ENCODE measurements at places on chromosomes 16 and 17.

DNA sequence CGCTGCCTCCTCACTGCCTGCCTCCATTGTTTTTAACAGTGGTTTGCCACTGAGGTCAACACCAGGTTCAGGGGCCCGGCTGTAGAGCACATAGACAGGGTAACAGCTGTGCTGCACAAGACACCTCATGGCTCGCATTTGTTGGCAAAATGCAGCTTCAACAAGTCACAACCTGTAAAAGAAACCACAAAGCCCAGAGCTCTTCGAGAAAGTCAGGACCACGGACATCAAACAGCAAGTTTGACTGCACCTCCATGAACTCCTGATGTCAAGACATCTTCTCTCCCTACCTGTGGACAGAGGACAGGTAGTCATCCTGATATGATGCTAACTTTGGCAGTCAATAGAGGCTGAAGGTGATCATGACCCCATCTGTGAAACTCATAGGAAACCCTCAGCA lies 142.4 kb upstream of the SOX9 start:
- no peak for DNase-seq

DNA sequence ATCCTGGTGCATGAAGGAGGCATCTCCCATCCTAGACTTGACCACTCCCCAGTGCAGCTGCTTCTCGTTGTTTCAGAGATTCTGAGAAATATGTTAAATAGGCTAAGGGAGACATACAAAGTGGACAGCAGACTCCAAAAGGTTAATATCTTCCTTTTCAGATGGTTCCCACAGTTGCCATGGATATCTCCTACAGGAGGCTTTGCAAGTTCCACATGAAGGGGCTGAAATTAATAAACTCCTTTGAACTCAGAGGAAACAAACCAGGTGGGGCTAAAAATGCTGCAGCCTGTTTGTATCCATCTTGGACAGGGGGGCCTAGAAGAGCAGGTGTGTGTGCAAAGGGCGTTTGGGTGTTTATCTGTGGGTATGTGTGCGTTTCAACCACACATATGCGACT lies 257.4 kb upstream of the XYLT1 start:
- no peak for DNase-seq

- DNase-seq, result no peak
Measured at GRCh38 chr17:74516561-74517328, 14.5 kb downstream of the CD300LB start.

DNA sequence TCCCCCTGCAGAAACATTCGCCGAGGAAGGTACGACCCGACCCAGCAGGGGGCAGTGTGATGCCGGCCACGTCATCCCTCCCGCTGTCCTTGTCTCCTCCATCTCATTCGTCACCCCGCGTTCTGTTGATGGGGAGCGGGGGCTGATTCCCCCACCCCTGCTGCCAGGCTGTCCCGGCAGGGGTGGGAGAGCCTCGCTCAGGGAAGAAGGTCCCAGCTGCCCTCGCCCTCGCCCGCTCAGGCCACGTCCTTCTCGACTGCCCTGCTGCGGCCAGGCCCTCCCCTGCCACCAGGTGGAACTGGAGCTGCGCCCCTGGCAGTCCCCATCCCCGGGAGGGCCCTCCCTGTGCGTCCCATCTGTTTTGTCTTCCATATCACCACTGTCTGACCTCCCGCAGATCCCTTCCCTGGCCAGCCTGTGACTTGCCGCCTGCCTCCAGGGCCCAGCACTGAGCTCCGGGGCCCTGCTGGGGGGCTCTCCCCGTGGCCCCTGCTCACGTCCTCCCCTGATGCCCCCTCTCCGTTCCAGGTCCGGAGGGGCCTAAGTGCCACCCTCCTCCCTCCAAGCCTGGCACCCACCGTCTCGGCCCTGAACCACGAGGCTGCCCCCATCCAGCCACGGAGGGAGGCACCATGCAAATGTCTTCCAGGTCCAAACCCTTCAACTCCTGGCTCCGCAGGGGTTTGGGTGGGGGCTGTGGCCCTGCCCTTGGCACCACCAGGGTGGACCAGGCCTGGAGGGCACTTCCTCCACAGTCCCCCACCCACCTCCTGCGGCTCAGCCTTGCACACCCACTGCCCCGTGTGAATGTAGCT lies 20.6 kb downstream of the ADAM11 start:
- DNase-seq, result peak; percentile 88

DNA sequence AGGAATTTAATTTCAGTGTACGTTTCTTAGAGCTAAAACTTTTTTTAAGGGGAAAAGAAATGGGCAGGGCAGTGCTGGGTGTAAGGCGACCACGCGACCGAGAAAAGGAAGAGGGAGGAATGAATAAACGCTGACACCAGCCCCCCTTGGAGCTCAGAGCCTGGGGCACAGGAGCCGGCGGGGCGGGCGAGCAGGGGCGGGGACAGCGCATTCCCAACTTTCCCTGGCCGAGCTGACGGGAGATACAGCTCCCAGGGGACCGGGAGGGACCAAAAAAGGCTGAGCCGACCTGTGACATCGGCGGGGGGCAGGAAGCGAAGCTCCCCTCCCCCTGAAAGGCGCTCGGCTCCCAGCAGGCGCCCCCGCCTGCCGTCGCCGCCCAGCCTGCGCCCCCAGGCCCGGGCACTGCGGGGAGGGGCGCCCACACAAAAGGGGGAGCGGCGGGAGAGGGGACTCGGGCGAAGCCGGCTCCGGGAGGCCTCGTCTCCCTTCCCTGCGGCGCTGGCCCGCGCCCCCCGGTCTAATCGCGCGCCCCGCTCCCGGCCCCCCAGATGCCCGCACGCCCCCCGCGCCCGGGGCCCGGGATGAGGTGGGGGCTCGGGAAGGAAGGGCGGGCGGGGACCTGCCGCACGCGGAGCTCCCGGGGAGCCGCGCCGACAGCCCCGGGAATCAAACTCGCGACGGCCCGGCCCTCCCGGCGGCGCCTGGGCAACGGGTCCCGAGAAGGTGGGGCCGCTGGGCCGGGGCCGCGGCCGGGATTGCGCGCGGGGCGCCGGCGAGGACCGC lies 622 bp downstream of the CUEDC1 start:
- peak; percentile 38 for DNase-seq

- no peak for DNase-seq
Measured at GRCh38 chr16:50121278-50121677, 31.8 kb upstream of the TENT4B start.

- no peak for DNase-seq
Measured at GRCh38 chr16:9868606-9869149, 313.6 kb downstream of the GRIN2A start.

DNA sequence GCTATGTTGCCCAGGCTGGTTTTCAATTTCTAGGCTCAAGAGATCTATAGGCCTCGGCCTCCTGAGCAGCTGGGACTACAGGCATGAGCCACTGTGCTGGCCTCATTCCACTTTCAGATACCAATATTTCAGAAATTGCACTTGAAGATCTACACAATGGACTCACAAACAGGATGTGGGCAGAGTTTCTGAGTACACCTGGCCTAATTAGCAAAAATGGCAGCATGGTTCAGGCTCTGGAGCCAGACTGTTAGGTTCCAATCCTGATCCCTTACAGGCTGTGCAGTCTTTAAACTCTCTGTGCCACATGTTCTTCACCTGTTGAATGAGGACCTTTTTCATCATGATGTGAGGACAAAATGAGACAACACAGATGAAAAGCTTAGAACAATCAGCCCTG lies 32.2 kb downstream of the RNF157 start:
- peak; percentile 28 for DNase-seq

GRCh38 chr17:33024688-33025486 lies 33.2 kb downstream of the SPACA3 start:
- DNase-seq, result no peak

- no peak for DNase-seq
Measured at GRCh38 chr17:78915872-78916632, 9.1 kb downstream of the TIMP2 start.

DNA sequence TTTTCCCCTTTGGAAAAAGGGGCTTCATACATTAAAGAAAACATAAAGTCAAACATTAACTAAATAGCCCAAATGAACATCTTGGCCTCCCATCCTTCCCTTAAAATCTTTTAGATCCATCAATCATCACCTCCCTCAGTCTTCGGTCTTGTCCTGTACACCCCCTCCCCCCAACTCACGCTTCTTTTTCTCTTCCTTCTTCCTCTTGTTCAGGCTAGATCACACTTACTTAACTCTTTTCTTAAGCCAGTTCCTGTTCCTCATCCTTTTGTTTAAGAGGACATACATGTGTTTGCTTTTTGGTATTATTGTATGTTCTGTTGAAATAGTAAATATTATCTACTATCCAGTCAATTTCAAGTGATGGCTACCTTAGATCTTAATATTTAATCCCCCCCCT lies 5.5 kb downstream of the MFSD6L start:
- no peak for DNase-seq

- no peak for DNase-seq
Measured at GRCh38 chr16:10868104-10868595, 8.9 kb upstream of the CIITA start.

GRCh38 chr17:6085812-6086211 lies 15.6 kb downstream of the WSCD1 start:
- no peak for DNase-seq

DNA sequence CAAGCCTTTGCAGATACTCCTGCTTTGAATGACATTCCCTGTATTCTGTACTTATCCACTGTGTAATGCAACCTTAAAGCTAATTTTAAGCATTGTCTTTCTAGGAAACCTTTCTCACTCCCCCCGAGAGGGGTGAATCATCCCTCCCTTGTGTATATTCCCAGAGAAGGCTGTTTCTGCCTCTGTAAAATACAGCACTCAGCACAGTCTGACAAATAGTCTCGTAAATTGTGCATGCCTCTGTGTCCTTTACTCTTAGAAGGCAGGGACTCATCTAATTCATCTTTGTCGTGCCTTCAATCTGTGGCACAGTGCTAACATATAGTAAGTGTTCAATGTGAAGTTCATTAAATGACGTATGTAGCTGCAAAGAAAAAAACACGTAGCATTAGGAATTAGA lies 200.7 kb downstream of the CA10 start:
- DNase-seq, result no peak

- DNase-seq, result peak; percentile 39
Measured at GRCh38 chr17:38510421-38511149, 82.3 kb downstream of the ARHGAP23 start.

GRCh38 chr17:79874329-79874981 lies 35.2 kb upstream of the CBX4 start:
- no peak for DNase-seq

DNA sequence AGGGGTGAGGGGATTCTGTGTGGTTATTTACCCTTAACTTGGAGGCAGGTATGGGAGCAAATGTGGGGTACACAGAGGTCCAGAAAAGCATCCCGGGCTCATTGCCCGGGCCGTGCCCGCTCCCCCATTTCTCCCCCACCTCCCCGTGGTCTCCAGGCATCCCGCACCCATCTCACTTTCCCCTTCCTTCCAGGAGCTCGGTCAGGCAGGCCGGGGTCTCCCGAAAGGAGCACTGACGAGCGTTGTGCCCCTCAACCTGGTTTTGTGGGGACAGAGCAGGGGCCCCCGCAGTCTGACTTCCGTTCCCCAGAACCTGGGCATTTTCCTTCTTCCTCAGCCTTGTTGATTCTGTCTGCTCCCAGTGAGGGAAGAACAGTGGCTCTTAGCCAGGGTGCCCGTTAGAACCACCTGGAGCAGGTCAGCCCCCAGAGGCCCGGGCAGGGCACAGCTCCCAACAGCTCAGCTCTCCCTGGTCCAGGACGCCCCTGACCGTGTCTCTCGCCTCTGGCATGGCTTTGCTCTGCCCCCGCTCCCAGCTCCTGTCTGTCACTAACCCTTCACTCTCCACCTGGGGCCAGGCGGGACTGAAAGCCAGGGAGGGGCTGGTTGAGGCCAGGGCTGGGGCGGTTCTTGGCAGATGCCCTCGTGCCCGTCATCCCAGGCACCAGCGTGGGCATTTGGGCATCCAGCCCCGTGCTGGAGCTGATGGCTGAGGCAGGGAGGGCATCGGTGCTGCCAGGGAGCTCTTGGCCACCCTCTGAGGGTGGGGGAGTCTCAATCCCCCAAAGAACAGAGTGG lies 12.5 kb upstream of the NUDT16L1 start:
- no peak for DNase-seq

DNA sequence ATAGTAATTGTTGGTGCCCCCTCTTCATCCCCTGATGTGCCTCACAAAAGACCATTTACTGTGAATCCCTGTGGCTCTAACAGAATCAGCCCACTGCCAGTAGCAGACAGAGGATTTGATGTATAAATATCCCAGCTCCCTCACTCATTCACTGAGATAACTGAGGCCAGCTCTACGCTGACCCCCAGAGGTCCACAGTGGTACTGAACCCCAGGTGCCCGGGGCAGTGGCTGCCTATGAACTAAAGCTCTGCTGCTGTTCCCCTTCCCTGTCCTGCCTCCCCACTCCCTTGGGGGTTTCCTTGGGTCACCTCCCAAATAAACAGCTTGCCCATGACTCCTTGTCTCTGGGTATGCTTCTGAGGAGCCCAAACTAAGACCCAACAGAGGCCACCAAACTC lies 295.8 kb downstream of the FOXL1 start:
- peak; percentile 51 for DNase-seq
